ENCODE measurements at places on chromosomes 4 and X.

- DNase-seq: no peak
These were observed 14.1 kb downstream of the RPS6KA3 start for GRCh38 chrX:20252381-20253231.

DNA sequence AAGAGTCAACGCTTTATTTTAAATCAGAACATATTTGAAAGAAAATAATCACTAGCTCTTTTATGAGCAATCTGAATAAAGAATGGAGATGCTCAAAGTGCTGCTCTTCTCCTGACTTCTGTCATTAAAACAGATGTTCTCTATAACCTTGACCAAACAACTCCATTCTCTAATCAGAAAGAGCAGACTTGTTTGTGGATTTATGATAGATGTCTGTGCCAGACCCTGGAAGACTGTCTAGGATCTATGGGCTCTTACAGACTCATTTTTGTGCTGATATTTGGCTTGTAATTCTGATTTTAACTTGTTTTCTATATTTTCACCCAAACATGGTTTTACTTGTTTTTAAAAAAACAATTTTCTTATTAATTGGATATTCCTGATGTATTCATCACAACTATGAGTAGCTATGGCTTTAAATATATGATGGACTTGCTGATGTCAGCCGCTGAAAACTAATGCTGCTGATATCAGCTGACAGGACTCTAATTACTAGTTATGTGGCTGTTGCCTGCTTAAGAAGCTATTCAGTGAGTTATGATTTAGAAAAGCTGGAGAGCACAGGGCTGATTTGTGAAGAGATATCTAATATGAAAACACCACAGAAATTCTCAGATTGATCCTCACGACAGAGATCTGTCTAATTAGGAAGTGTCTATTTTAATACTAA, 31.6 kb upstream of the MAML3 start:
- no peak for DNase-seq

GRCh38 chr4:99510721-99511120, at the start of gene C4orf17:
C4orf17 (plus strand) TSS chr4:99511021; CDS start chr4:99513082, 2,061 bp downstream.
- no peak for DNase-seq

DNA sequence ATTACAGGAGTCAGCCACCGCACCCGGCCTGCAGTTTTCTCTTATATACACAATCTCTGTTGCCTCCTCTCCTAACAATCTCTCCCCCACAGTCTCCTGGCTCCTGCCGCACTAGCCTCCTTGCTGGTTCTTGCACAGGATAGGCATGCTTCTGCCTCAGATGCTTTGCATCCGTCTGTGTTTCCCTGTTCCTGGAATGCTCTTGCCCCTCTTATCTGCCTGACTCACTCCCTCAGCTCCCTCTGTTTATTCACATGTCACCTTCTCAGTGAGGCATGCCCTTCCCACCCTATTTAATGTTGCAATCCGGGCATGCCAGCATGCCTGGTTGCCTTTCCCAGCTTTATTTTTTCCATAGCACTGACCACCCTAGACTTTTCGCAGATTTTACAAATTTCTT, 161.9 kb downstream of the PHF8 start:
- no peak for DNase-seq

DNA sequence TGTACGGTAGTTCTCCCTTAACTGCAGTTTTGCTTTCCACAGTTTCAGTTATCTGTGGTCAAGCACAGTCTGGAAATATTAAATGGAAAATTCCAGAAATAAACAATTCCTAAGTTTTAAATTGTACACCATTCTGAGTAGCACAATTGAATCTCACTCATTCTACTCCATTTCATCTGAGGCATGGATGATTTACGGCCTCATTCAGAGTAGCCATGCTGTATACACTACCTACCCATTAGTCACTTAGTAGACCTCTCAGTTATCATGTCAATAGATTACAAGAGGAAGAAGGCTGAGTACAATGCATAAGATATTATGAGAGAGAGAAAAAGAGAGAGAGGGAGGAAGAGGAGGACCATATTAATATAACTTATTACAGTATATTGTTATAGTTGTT, 77.5 kb downstream of the ENOX2 start:
- DNase-seq: no peak

DNA sequence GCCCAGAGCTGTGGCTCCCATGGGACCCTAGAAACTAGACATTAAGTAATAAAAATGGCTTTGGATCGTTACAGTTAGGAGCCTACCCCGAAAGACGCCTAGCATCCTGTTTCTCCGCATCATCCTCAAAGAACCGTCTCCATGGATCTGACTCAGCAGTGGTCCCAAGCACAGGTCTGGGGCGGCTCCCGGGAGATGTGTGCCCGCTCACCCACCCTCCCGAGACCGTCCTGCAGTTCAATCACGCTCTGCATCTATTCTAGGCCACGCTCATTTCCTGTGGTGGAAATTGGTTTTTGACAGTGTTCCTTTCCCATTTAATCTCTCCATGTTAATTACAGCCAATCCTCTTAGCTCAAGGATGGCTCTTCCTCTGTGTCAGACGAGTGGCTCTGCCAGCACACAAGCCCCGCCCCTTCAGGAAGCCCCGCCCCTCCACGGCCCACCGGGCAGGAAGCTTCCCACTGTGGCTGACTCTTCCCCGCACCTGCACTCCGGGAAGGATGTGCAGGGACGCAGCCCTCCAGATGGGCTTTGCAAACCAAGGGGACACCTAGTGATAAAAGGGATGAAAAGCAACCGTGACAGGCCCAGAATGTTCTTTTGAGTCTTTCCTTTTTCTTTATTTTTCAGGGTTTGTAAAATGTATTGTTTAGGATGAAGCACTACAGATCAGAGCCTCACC, 34.5 kb upstream of the HELT start:
- DNase-seq: peak; percentile 29

DNA sequence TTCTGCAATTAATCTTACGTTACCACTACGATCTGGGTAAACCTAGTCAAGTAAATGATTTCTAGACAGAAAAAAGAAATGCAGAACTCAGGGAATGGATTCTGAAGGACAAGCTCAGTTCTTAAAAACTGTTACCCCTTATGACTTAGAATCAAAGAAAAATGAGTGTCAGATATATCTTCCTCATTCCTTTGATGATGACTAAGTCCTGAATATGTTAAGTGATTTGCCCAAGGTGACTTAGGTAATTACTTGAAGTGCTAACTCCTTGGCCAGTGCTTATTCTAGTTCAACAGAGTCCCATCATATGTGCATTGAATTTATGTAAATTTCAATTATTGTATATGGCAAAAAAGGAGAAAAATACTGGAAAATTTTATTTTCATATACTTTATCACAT, 92.5 kb downstream of the PPEF1 start:
- DNase-seq: no peak

- no peak for DNase-seq
These were observed 8.1 kb downstream of the POU4F2 start for GRCh38 chr4:146646593-146647325.

- DNase-seq: no peak
These were observed 268.8 kb downstream of the BCOR start for GRCh38 chrX:39828971-39829370.

GRCh38 chrX:283115-283845, 2.1 kb downstream of the PLCXD1 start:
- DNase-seq: peak; percentile 89

DNA sequence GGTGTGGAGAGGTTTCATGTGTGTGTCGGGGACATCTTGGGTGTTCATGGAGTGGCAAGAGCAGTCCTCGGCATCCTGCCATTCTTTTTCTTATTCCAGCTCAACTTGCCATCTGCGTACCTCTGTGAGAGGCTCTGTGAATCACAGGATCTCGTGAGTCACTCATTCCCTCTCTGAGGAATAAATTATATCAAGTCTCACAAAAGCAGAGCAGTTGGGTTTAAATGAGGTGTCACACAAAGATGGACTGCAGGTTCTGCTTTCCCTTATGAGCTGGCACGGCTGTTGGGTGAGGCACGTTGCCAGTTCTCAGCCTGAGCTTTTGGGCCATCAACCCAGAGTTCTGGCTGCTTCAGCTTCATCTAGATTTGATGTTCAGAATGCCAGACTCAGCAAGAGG, 6.8 kb upstream of the OCIAD2 start:
- DNase-seq: no peak

DNA sequence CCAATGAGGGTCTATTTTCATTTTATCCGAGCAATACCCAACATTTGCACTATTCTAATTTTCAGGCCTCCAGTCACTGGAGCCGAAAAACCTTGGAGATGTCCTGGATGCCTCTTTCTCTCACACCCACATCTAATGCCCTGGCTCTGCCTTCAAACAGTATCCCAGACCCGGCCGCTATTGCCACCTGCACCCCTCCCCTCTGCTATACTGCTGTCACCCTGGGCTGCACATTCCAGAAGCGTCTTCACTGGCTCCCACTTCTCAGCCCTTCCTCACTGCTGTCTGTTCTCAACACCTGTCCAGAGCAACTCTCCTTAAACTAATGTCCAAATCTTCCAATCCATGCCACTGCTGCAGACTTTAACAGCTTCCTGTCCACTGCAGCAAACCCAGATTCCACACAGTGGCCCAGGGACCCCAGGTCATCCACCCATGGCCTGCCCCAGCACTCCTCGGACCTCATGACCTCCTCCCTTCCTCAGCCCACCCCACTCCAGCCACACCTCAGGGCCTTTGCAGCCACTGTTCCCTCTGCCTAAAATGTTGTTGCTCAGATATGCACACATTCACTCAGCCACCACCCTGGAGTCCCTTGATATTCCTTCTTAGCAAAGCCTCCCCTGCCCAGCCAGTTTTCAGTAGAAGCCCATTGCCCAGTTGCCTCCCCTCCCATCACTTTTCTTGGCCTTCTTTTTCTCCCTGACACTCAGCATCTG, 30.5 kb upstream of the PPP2R2C start:
- DNase-seq: no peak

- DNase-seq: no peak
These were observed 91.9 kb downstream of the DNAAF6 start for GRCh38 chrX:107298276-107298675.

DNA sequence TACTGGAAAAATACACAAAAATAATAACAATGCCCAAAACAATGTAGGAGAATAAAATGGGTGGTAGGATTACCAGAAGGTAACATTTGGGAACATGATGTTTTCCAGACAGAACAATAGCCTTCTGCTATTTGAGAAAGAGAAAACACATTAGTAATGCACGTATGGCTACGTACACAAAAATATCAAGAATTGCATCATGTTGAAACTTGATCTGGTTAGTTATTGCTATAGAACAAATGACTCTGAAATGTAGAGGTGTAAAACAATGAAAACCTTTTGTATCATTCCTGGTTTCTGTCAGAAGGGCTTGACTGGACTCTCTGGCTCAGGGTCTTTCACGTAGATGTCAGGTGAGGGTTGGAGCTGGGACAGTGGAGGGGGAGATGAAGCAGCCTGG, 1040.0 kb downstream of the FAT4 start:
- DNase-seq: no peak

GRCh38 chrX:14528629-14529289, 577 bp upstream of the GLRA2 start:
- no peak for DNase-seq

DNA sequence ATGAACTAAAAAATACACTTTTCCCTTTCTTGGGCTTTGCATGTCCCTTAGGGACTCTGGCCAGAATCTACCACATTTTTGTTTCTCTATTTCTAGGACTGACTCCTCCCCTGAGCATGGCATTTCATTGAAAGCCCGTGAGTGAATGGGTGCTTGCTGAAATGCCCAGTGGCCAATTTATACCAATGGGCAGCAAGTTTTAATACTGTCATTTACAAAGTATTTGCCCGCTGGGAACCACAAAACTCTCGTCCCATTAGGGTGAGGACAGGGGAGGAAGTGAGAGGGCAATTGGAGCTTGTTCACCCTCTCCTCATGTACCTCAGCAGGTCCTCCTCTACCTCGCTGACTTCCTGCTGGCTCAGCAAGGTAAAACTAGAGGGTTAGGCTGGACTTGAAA, 1.1 kb downstream of the SRPX2 start:
- no peak for DNase-seq

DNA sequence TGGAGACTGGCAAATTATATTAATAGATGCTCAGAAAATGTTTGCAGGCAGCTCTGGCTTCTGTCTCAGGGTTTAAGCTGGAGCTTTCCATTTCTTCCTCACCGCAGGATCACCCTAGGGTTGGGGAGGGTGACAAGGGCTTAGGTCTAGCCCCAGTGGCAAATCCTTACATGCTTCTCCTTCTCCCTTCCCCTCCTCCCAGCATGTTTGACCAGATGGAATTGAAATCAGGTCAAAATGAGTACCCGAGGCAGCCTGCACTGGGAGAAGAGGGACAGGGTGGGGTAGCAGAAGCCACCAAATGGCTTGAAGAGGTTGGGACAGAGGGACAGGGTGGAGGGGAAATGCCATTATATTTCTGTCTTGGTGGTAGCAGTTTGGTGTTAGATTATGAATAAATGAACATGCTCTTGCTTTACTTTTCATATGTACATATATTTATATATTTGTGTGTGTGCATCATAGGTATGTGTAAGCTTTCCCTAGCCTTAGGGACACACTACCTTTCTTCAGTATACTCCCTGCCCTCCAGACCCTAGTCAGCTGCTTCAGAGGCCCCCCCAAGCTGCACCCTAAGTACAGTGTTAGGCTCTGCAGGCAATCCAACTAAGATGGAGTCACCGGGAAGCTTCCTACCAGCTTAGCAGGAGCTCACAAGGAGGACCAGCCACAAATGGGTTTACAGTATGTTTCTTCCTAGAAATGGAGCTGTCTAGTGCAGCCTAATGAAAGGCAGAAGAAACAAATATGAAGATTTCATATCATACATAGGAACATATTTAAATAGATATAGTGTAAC, 1.8 kb downstream of the TMEM35A start:
- DNase-seq: no peak

DNA sequence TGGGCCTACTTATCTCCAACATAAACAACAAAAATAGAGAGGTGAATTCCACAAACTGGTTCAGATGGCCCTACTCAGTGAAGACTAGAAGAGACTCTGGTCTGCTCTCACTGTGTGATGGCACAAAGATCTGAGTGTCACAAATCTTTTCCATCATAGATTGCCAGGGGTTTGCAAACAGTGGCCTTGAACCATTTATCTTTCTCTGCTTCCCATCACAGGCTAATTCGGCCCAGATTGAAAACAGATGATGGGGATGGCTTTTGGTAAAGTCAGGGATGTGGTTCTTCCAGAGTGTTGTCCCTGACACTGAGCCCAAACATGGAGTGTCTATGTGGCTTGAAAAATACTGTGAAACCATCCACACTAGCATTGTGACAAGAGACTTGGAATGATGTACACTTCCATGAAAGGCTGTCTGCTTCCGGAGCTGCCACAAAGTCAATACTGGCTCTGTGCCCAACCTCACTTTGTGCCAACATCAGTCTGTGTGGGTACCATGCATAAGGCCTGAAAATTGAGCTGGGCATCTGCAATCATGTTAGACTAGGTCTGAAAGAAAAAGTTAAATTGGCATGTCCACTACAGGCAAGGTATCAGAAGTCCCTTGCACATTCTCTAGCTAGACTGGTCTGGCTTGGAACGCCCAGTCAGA, 25.2 kb upstream of the PLAC1 start:
- DNase-seq: no peak

DNA sequence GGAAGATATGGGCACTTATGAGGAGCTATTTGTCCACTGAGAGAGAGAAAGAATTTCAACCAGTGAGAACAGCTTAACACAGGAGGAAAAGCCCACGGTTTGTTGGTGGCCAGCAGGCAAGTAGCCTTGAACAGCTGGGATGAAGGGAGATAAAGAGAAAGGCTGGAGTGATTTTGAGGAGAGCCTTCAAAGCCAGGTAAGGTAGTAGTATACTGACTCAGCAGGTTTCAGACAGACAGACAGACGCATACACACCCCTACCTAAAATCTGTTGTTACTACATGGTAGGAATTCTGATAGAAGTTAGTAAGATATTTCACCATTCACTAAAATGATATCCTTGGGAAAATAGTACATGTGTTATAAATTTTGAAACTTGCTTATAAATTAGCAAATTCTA, 60.5 kb downstream of the SEC24D start:
- DNase-seq: no peak

GRCh38 chr4:60133375-60133774, 1066.8 kb upstream of the ADGRL3 start:
- DNase-seq: no peak

All from GM12864 (cell line).